Right lobe of liver (tissue), 6 donors: ENCODE measurements at places on chromosomes 6 and 20.

DNA sequence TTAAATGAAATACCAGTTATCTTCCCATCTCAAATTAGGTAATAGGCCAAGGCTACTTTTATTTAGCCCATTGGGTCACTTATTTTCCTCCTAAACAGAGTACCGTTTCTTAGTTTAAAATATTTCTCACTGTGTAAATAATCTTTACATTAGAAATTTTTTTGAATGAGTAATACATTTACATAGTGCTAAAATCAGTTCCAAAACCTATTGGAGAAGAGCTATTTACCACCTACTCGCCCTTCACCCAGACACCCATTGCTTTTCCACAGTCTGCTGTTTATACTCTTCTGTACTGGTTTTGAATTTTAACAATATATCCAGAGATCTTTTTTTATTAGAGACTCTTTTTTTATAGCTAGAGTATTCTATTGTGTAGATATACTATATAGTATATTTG, 36.9 kb downstream of the MCM8 start:
- no peak for DNase-seq

DNA sequence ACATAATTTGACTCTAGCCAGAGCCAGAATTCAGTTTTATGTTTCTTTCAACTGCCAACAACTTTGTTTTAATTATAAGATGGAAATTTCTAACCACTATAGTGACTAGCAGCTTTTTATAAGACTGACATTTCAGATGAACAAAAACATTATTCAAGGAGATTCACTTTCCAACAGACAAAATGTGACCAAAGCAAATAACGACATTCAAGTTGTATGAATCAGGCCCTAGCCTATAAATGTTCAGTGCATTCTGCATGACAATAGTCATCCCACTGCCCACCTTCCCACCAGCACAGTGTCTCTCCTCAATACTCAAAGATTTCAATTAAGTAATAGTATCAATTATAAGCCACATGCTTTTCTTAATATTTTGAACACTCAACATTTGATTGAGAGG, 200.7 kb downstream of the KHDC1L start:
- DNase-seq, result no peak

DNA sequence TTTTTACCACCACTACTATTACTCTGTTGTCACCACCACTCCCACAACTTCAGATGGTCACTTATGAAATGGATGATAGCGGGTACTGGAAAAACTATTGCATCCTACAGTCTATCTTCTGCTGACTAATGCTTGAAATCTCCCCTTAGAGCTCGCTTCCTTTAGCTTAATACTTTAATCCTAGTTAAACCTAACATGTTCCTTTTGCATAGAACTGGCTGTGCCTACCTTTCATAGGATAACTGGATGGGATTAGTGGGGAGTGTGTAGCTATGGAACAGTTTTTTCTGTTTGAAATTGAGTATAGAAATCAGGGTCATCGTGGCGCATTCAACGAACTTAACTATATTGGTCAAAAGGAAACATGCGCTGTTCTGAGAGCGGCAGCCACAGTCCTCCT, 294.7 kb downstream of the FARS2 start:
- DNase-seq, result no peak

DNA sequence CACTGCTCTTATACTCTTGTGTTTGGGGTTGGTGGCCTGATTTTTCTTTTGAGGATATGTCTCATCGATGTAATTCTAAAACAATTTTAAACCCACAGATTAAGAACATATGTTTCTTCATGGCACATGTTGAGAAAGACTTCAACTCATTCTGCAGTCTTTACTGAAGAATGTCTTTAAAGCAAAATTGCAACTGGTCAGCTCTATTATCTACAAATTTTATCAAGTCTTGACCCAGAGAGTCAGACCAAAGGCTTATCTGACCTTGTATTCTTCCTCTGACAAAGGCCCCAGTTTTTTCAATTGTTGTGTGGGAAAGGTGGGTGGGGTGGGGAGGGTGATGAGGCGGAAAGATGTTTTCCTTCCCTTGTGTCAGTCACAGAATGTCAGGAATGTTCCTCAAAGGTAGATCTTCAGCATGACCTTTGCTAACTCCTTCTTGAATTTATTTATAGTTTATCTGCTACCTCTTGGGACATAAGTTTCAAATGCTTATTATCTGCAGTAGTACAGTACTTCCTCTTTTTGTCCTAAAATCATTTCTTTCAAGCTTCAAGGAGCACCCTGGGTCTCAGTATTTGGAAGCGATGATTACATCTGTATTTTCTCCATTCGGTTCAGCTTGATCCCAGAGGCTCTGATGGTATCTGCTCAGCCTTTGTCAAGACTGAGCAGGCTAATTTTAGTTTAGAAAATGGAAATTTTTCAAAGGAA, 63.2 kb upstream of the TIAM2 start:
- DNase-seq, result no peak

GRCh38 chr20:38903335-38903734, 22.9 kb upstream of the FAM83D start:
- DNase-seq, result no peak

- DNase-seq, result no peak
These were observed 9.8 kb downstream of the RIPOR3 start for GRCh38 chr20:50681359-50682064.
